ENCODE measurements at places on chromosomes 6 and 20.

DNA sequence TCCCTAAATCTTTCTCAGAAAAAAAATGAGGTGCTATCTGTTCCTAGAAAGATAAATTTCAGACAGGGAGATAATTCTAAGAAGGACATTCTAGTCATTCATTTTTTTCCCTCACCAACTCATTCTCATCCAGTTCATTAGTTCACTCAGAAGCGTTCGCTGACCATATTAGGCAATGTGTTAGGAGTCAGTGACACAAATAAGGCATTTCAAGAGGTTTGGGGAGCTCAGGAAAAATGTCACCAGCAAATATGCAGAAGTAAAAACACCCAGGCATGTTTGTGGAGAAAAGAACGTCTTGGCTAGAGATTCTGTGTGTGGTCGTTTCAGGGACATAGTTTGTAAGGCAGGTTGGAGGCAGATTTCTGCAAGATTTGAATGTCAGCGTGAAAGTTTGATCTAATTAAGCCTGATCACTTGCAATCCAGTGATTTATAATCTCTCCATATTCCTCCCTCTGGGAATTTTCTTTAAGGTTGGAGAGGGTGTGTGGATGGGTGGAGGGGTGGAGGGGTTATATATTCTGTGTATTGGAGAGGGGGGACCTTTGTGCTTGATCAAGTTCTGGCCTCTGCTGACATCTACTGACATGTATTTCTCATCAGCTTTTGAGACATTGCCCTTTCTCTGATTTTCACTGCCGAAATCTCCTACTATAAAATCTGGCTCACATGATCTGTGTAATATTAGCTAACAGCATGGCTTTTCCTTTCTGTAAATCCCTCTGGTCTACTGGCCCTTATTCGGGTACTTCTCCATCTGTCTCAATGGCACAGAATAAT, 3.6 kb downstream of the MYCT1 start:
- peak; percentile 46 for DNase-seq

DNA sequence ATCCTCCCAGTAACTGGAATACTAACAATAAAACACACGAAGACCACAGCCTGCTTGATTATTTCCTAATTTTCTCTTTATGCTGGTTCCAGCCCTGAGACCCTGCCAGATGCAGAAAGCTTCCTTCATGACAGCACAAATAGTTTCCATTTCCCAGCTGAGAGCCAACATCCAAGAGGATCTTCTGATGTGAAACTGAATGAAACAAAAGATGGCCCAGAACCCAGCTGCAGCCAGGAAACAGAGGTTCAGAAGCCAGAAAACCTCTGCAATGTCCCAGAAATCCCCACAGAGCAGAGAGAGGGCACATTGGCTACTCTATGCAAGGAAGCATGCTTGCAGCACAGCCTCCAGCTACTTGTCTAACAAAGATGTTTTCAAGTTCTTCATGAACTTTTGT, 61.8 kb upstream of the PLEKHG1 start:
- no peak for DNase-seq

DNA sequence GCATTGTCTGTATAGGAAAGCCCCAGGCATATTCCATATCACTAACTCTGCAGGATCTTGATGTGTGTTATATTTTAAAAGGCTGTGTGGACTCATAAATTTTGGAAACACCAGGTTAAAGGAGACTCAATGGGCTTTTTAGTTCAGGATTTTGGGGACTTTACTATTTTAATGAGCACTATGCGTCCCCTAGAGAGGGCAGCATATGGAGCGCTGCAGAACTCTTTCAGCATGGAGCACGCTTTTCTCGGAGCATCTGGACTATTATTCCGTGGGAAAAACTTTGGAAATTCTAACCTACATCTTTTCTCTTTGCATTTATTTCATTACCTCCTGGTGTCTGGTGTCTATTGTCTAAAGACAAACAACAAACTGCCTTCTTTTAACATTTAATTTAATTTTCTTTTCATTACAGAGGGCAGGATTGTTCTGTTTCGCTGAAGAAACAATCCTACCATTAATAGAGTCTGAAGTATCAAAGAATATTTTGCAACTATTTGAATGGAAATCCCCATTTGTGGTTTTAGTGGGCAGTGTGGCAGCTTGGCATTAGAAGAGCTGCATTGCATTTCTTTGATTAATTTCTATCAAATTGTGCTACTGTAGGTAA, 399.9 kb upstream of the HSF2 start:
- no peak for DNase-seq

DNA sequence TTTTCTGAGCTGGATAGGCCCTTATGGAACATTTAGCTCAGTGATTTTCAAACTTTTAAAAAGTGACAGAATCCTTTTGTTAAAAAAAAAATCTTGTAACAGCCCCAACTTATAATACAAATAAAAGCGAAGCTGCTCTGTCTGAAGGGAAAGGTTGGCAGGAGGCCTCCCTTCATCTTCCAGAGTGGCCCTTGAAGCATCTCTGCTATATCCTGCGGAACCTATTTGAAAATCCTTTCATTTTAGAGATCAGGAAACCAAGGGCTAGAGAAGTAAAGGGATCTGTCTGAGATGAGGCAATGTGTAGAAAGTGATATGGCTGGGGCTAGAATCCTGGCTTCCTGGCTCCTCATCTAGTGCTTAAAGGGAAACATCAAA, 107.8 kb downstream of the UBE3D start:
- no peak for DNase-seq

GRCh38 chr20:42095221-42095620, 477.0 kb upstream of the CHD6 start:
- DNase-seq, result no peak

DNA sequence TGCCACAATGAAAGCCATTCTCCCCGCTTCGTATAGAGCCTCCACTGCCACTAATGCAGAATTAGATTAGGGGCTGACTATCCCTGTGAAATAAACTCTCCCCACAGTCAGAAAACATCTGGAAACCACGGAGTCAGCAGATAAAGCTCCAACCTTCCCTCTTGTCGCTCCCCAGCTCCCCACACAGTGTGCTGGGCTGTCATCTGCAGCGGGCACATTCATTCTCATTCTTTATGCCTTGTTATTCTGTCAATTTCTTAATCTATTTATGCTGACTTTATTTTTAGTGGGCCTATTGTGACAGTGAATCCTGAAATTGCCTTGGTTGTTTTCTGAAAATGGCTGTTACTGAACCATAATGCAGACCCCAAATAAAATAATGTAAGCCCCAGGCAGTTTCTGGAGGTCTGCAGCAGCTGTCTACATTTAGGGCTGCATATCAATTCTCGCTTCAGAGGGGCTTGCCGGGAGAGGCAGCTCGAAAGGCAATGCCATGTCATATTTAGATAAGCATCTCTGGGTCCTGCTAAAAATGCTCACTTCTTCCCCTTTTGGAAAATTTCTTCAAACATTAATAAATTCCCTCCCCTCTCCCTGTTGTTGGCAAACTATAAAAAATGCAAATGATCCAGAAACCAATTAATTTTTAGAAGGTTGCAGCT, 71.6 kb downstream of the TMEM242 start:
- no peak for DNase-seq

DNA sequence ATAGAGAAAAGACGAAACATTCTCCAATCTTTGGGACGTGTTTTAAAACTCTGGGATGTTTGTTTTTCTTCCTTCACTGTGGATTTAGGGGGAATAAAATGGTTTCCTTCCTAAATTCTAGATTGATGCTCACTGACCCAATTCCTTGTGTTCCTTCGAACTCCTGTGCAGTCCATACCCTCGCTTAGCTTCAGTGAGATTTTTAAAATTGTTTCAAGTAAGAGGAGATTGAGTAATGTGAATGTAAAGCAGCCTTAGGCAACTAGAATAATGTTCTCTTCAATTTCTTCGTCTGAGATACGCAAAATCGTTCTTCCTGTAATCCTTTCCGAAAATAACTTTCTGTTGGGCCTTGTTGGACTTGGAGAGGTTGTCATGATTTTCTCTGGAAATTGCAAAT, 2.6 kb upstream of the VGLL2 start:
- no peak for DNase-seq

DNA sequence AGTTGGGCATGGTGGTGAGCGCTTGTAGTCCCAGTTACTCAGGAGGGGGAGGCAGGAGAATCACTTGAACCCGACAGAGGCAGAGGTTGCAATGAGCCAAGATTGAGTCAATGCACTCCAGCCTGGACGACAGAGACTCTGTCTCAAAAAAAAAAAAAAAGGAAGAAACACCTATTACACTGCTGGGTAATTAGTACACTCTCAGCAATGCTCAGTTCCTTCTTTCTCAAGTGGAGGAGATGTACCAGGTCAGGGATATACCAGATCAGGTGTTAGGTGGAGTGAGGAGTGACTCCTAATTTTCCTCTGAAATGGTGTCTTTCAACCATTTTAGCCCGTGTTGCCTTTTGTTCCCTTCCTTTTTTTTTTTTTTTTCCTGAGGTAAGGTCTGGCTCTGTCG, 30.0 kb upstream of the UBR2 start:
- no peak for DNase-seq

DNA sequence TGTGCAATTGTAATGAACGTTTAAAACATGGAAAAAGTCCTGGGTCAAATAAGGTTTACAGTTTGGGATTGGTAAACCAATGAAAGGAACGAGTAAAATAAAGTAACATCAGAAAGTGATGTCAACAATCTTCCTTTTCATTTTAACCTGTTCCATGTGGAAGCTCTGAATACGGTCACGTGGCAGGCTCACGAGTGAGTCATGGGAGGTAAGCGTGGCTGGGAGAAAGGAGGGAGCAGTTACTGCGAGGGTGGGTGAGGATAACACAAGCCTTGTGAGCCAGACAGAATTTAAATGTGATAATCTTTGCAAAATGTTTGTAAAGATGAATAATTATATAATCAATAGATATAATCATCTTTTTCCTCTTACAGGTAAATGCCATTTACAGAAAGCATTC, 171.3 kb upstream of the HDAC2 start:
- DNase-seq, result no peak

DNA sequence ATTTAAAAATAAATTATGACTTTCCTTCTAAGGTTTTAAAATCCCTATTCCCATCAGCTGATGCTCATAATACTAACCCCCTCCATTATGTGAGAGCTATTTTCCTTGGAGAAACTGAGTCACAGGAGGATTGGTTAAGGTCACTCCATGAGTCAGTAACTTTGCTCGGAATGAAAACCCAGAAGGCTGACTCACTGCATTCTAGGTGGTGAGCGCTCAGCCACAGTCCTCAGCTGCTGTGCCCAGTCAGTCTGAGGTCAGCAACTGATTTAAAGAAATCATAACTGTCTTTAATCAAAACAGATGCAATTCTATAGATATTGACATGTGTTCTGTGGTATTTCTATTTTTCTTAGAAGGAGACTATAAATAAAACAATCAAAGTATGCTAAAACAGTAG, 359.2 kb downstream of the GJA1 start:
- DNase-seq, result no peak

DNA sequence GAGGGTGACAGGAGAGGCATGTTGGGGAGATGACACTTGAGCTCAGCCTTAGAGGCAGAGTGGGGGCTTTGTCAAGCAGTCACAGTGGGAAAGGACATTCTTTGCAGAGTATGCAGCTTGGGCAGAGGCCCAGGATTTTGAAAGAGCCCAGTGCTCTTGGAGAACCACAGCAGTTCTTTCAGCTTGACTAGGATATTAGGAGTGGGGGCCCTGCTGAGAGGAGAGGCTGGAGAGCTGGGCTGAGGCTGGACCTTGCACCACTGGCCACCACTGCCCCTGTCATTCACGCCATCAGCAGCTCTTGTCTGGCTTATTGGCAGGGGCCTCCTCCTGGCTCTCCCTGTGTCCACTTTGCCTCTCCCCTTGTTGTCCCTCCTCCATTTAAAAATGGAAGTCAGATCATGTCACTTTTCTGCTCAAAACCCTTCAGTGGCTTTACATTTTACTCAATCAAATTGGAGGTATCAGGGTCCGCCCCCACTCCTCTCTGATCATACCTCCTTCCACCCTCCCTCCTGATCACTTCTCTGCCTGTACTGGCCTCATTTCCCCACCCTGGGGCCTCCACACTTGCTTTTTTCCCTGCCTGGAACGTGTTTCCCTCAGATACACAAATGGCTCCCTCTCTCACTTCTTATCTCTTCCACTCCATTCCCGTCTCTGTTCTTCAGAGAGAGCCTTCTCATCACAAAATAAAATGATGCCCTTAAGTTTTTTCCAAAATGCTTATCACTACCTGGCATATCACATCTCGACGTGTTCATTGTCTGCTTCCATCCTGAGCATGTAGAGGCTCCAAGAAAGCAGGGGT, 10.5 kb downstream of the MANBAL start:
- no peak for DNase-seq
